CD4-positive, alpha-beta T cell treated with Interleukin-21 for 1 hour (primary cell): ENCODE measurements at places on chromosomes 1 and 21.

DNA sequence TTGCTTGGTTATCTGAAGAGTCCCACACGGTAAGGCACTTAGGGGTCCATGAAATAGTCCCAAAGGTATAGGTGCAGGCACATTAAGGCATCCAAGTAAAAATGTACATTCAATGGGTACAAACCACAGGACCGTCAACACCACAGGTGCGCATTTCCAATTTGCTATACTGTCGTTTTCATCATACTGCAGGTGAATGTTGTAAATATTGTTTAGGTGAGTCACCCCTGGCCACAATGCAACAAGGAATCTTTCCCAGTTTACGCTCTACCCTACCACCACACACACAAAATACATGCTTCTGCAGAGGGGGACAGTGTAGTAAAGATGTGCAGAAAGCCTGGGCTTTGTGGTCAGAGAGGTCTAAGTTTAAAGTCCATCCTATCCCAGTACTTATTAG, 13.7 kb downstream of the CADM3 start:
- DNase-seq = no peak

GRCh38 chr1:240734001-240734400, 122.0 kb upstream of the GREM2 start:
- DNase-seq = no peak

- peak; percentile 48 for DNase-seq
Observed at GRCh38 chr1:53485478-53486394, 26.5 kb downstream of the DMRTB1 start.

DNA sequence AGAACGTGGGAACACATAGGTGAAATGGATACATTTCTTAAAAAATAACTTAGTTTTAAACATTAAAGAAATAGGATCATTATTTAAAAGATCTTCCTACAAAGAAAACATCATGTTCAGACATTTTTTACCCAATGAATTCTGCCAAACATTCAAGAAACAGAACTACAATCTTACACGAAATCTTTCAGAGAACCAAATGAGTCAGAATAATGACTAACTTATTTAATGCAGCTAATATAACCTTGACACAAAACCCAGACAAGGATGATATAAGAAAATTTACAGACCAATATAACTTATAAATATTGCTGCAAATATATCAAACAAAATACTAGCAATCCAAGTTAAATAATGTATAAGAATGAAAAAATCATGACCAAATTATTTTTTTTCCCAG, 220.1 kb upstream of the KCNK2 start:
- DNase-seq = no peak

DNA sequence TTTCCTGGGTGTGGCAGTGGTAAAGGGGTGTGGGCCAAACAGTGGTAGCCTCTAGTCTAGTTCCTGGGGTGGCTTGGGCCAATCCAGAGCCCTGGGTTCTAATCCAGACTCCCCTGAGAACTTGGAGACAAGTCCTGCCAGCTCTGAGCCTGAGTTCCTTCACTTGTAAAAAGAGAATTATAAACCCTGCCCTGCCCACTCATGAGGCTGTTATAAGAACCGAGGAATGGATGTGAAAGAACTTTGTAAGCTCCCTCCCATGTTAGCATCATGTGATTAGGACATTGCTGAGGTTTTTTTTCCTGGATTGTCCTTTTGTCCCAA, 131.0 kb downstream of the RRAGC start:
- no peak for DNase-seq

DNA sequence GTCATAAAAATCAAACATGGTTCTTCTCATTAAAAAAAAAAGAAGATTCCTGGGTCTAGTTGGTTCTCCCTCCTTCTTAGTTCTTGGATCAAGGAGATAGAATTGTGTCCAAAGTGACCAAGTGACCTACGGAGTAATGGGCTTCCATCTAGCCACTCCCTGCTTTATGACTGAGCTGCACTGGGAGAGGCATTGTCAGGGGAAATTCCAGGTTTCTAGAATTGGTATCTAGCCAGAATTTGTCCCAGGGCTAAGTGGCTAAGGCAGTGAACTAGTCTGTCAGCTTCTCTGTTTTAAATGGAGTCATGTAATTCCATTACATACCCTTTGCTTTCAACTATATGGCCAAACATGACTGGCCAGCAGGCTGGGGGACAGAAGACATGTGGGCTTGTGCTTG, 40.1 kb upstream of the ERG start:
- no peak for DNase-seq

GRCh38 chr1:88035578-88035977, 648.5 kb upstream of the PKN2 start:
- no peak for DNase-seq

- no peak for DNase-seq
Observed at GRCh38 chr21:28357743-28358142, 634.9 kb downstream of the LTN1 start.

DNA sequence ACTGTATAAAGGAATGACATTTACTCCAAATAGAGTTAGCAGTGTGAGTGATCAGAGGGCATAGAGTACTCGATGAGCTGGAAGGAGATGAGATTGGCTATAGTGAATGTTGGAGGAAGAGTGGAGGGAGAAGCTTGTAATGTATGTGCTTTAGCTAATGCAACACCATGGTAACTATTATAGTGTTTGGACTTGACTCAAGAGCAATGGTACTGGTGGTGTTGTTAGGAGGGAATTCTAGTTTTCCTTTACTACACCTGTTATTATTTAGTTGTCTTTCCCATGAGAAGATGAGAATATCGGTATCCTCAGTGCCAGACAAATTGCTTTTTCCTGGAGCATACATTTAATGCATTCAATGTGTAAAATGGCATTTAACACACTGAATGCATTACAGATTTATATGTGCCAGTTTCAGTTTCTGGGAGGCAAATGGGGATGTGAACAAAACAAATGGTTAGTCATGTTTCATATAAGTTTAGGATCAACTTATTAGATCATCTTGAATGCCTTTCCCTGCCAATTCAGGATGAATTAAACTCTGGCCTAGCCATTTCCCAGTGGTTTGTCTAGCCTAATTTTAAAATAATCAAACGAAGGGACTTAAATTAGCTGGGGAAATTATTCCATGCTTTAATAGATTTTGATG, 291.1 kb upstream of the ADAMTS5 start:
- no peak for DNase-seq

- peak; percentile 38 for DNase-seq
Observed at GRCh38 chr1:37995751-37996345, 6.0 kb upstream of the SF3A3 start.

DNA sequence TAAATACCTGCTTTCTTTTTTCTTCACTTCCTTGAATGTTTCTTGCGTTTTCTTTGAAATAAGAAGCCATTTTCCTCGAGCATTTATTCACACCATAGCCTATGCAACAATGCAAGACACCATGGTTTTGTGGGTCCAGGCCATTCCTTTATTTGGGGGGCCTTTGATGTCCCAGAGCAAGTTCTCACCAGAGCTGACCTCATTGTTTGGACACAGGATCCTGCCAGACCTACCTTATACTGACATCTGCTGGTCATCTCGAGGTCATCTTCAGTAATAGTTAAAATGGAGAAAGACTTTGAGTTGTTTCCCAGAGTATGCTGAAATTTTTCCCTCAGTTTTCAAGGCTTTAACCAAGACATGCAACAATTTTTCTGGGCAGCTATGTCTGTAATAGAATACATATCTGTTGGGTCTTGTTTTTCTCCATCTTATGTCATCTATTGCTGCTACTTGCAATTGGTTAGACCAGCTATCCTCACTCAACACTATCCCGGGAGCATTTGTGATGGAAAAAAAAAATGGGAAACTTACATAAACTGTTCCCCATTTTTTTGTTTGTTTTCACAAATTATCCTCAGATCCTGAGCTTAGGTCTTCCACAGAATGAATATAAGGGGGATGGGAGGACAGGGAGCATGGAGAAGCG, 34.0 kb upstream of the BACE2 start:
- DNase-seq = no peak

GRCh38 chr1:15064217-15064929, 89.2 kb upstream of the TMEM51 start:
- DNase-seq = no peak

DNA sequence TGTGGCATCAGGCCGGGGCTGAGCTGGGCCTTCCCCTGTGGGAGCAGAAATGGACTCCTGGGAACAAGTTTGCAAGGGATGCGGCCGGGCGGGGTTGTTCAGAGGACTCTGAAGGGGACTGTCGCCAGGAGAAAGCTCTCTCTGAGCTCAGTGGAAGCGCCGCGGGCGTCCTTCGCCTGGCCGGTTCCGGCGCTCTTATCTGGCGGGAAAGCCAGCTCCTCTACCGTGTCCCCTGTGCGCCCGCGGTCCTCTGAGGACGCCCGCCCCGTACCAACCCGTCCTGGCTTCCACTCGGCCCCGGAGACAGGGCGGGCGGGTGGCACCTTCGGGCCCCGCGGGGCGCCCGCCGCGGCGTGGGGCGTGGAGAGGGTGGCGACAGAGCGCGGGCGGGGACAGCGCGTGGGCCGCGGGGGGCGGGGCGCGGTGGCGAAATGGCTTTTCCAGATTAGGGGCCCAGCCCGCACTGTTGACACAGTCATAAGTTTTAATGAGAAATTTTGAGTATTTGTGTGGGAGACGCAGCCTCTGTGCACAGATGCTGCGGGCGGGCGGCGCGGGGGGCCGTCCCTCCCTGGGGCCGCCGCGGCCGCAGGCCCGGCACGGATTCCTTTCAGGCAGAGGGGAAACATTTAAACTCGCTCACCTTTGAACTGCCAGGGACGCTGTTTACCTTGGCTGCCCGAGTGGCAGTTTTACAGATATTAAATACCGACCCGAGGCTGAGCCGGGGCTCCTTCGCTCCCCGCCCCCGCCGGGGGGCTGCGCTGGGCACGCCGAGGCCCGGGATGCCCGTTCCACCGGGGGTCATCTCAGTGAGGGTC, 70.2 kb downstream of the FOXD2 start:
- no peak for DNase-seq

GRCh38 chr1:68211761-68212380, 20.5 kb downstream of the WLS start:
- no peak for DNase-seq

DNA sequence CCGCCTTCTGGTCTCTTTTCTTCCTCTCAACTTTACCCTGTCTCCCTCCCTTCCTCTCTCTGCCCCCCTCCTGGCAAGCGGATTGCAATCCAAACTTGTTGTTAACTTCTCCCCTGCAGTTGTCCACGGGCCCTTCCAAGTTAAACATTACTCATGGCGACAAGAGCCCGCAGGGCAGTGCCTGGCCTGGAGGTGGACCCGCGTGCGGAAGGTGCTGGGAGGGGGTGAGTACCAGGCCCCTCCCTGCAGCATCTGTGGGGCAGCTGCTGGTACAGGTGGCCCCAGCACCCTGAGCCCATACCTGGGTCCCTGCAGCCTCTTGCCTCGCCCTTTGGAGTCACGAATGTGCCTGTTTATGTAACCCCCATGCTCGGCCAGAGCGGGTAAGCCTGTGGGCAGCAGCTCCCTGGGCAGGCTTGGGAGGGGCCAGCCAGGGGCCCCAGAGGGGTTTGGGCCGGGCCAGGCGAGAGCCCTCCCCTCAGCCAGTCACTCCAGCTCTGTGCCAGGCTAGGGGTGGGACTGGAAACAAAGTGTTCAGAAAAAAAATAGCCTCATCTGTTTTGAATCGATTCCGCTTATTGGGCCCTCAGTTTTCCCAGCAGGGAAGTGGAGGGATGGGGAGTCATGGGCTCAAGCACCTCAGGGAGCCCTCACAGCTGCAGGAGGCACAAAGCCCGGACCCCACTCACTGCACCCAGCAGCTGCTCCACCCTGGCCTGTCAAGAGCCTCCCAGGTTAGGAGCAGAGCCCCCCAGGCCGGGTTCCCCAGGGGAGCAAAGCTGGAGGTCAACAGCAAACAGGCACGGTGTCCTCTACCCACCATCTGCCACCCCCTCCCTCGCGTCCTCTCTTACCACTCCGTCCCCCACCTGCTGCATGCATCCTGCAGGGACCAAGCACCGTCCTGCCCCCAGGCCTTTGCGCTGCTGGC, 14.0 kb upstream of the FAAP20 start:
- DNase-seq = no peak

- DNase-seq = no peak
Observed at GRCh38 chr1:31244326-31244725, 4.6 kb upstream of the NKAIN1 start.

GRCh38 chr1:169508432-169509338, 22.9 kb upstream of the SLC19A2 start:
- no peak for DNase-seq

DNA sequence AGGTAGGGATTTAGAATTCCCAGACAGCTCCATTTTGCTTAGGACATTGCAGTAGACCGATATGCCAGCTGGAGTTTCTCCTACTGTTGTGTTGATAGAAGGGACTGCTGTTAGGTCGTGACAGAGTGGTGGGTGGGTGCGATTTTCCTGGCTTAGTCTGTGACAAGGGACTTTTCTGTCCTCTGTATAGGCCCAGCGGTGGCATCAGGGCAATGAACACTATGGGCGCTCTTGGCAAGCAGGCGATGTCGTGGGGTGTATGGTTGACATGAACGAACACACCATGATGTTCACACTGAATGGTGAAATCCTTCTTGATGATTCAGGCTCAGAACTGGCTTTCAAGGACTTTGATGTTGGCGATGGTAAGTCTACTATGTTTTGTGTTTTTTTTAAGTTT, 321.8 kb downstream of the ZP4 start:
- no peak for DNase-seq

DNA sequence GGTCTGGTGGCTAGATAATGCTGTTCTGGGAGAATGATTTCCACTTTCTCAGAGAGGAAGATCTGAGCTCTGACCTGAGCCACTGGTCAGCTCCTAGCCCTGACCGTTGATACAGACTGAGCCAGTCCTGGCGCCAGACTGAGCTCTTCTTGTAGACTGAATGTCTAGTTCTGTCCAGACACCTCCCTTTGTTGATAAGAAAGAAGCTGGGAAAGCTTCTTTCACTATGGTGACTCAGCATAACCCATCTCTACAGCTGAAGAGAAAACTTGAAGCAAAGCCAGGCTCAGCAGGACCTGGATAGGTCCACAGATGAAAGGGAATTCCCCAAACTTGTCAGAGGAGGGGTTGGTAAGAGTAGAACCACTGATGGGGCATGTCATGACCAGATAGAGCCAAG, 9.9 kb upstream of the TRABD2B start:
- no peak for DNase-seq

DNA sequence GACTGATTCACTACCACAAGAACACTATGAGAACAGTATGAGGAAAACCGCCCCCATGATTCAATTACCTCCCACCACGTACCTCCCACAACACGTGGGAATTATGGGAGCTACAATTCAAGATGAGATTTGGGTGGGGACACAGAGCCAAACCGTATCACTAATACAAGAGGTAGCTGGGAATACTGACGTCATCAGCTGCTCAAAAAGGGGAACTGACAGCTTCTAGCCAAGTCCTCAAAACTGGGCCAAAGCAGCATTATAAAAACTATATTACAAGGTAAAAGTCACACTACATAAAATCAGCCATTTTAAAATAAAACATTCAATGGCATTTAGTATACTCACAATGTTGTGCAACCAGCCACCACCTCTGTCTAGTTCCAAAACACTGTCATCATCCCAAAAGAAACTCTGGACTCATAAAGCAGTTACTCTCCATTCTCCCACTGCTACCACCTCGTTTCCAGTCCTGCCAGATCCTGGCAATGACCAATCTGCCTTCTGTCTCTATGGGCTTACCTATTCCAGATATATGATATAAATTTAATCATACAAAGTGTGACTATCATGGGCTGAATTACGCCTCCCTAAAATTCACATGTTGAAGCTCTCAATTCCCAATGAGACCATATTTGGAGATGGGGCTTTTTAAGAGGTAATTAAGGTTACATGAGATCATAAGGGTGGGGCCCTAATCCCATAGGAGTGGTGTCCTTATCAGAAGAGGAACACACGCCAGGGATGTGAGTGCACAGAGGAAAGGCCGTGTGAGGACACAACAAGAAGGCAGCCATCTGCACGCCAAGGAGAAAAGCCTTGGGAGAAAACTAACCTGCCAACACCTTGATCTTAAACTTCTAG, 192.1 kb downstream of the SETD4 start:
- no peak for DNase-seq
